Ascending aorta (tissue), 2 donors: ENCODE measurements at places on chromosomes 13 and 19. TPM values are rescaled to one million over a fixed set of nuclear protein-coding genes. Genes with fewer than 3 reads are reported as not detected.

ATP1A3 gene
- total RNA-seq: 1.1 TPM

STOML3 gene
- total RNA-seq: not detected

ZNF575 gene
- total RNA-seq: not detected

ZNF181 gene
- 1.9 TPM for total RNA-seq

KLF1 gene
- total RNA-seq: not detected

SMIM44 gene
- total RNA-seq: not detected

CPB2 gene
- total RNA-seq: not detected

RNASEH2B gene
- 60.5 TPM for total RNA-seq

CYP2S1 gene
- not detected for total RNA-seq

NKPD1 gene
- not detected for total RNA-seq

GPR12 gene
- not detected for total RNA-seq

TEX26 gene
- not detected for total RNA-seq

ADGRL1 gene
- total RNA-seq: 26.0 TPM

GSX1 gene
- total RNA-seq: not detected

CERS1 gene
- total RNA-seq: not detected

ABHD8 gene
- 32.2 TPM for total RNA-seq

ZNF66 gene
- 0.32 TPM for total RNA-seq

LRG1 gene
- total RNA-seq: 3.3 TPM

- H3K27me3 ChIP-seq: no peaks in the 10 kb centered on the region
- H3K4me1 ChIP-seq: no peaks in the 10 kb centered on the region
- H3K27ac ChIP-seq: no peak overlapping the region
- DNase-seq: no peak
- H3K4me3 ChIP-seq: no peak overlapping the region
These were observed 26.4 kb downstream of the ELAVL1 start for GRCh38 chr19:7979011-7979410.

- H3K4me3 ChIP-seq: peak within 1 kb of the TSS; percentile 87
- H3K4me1 ChIP-seq: peaks cover 4% of the 10 kb centered on the region
- peak within 1 kb of the TSS; percentile 74 for H3K27ac ChIP-seq
- H3K36me3 ChIP-seq: peaks cover 14% of the 10 kb centered on the region
These were observed at the start of gene UBL5 for GRCh38 chr19:9827289-9828238. Gene UBL5 (plus strand): TSS chr19:9827918. CDS start chr19:9828338, 420 bp downstream.

DNA sequence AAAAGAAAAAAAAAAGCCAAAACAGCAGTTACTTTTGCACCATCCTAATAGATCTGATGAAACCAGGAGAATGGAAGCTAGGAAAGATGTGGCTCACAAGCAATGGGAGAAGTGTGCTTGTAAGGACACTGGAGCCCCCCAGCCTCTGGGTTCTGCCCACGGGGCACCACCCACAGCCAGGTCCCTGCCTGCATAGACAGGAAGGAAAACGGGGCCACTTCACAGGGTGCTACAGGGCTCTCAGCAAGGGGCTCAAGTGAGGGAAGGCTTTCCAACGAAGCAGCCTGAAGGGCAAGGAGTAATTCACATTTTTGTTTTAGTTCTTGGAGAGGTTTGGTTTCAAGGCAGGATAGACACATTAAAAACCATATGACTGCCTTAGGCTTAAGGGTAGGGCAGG lies 42.7 kb downstream of the BRD4 start:
- peak overlapping the region; percentile 1 for H3K27ac ChIP-seq
- no peaks in the 10 kb centered on the region for H3K36me3 ChIP-seq
- H3K4me3 ChIP-seq: no peak overlapping the region

GRCh38 chr13:32383836-32384618 lies 43.9 kb downstream of the N4BP2L1 start:
- H3K36me3 ChIP-seq: no peaks in the 10 kb centered on the region
- H3K4me3 ChIP-seq: no peak overlapping the region
- no peaks in the 10 kb centered on the region for H3K4me1 ChIP-seq
- H3K27ac ChIP-seq: no peak overlapping the region
- DNase-seq: no peak

DNA sequence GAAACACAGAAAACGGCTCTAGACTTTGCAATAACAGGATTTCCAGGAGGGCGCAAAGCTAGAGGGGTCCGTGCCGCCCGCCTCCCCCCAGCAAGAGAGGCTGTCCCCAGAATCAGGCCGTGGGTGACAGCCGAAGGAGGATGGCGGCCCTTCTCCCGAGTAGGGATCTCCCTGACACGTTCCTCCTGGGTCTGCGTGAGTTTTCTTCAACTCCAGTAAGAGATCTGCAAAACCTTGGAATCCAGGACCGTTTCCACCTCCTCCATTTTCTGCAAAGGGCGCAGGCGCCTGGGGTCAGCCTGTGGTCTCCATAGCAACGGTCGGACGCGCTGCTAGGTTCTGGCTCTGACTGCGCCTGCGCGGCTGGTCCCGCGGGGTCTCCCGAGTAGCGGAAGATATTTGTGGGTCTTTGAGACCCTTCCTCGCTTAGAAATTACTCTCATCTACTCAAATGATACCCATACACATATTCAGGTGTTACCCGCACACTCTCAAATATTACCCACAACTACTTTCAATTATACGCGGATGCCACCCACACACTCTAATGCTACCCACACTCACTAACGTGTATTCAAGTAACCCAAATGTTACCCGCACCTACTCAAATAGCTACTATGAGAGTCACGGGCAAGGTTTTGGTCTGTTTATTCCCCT lies 2.1 kb downstream of the PNMA8C start:
- peaks cover 11% of the 10 kb centered on the region for H3K4me1 ChIP-seq
- H3K27ac ChIP-seq: peak overlapping the region; percentile 59
- no peaks in the 10 kb centered on the region for H3K27me3 ChIP-seq
- no peaks in the 10 kb centered on the region for H3K36me3 ChIP-seq
- H3K4me3 ChIP-seq: peak overlapping the region; percentile 73
- DNase-seq: peak; percentile 81

DNA sequence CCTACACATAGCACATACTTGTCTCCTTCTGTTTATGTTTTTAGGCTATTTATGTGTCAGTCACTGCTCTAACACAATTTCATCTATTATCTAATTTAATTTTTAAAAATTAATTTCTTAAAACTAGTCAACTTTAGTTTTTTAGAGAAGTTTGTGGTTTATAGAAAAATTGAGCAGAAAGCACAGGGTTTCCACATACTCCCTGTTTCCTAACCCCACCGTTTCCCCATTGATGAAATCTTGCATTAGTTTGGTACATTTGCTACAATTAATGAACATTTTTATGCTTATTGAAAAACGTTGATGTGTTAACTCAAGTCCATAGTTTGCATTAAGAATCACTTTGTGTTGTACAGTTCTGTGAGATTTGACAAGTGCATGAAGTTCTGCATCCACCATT lies 53.5 kb downstream of the TNFSF13B start:
- no peaks in the 10 kb centered on the region for H3K27me3 ChIP-seq
- no peaks in the 10 kb centered on the region for H3K36me3 ChIP-seq
- H3K4me3 ChIP-seq: no peak overlapping the region

DNA sequence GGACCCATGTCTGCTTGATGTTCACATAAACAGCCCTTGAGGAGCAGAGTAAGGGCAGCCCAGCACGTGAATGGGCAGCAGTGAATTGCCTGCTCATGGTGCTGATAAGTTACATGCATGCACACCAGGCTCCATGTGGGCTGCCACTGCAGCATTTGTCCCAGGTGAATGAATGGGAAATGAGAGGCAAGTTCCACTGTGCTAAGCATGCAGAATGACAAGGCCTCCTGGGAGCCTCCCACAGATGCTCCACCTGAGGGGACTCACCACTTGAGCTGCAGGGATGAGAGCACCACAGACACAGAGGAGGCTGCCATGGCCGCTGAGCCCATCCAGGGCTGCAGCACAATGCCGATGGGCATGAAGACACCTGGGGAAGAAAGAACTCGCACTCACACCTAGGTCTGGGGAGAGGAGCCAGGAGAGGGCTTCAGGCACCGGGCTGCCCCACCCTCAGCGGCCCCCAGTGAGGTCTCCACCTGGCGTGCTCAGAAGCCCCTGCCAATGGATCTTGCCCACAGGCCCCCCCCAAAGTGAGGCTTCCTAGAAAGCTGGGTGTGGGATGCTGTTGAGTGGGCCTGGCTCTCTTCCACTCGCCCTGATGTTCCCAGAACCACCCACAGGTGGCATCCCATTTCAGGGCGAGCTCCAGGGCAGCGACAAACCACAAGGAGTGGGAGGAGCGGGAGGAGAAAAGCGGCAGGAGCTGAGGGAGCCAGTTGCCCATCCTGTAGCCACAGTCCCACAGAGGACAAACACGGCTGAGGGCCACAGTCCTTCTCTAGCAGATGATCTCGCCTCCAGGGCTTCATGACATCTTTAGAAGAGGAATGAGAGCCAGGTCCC lies 73.8 kb downstream of the CCDC70 start:
- H3K27ac ChIP-seq: no peak overlapping the region
- H3K36me3 ChIP-seq: no peaks in the 10 kb centered on the region
- H3K4me3 ChIP-seq: no peak overlapping the region
- no peak for DNase-seq
- no peaks in the 10 kb centered on the region for H3K27me3 ChIP-seq

DNA sequence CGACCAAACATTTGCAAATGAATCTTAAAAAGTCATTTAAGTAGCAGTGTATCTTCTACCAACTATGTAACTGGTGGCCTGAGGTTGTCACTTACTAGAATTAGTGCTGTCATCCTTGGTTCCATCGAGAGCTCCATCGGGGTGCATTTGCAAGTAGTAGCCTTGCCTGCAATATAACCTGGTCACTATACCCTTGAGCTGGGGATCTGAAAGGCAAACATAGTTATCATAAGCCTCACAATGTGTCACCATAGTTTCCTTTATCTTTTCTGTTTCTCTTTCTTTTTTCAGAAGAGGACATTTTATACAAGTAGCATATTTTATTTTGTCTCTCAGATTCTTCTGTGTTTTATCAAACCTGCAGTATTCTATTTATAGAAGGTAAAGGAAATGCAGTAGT lies 422.6 kb downstream of the ITGBL1 start:
- no peaks in the 10 kb centered on the region for H3K4me1 ChIP-seq
- no peak overlapping the region for H3K27ac ChIP-seq
- H3K36me3 ChIP-seq: no peaks in the 10 kb centered on the region
- DNase-seq: no peak

- H3K4me3 ChIP-seq: no peak overlapping the region
- H3K27me3 ChIP-seq: no peaks in the 10 kb centered on the region
- DNase-seq: no peak
- no peaks in the 10 kb centered on the region for H3K4me1 ChIP-seq
- no peaks in the 10 kb centered on the region for H3K36me3 ChIP-seq
These were observed 135.1 kb downstream of the FREM2 start for GRCh38 chr13:38821770-38822551.

DNA sequence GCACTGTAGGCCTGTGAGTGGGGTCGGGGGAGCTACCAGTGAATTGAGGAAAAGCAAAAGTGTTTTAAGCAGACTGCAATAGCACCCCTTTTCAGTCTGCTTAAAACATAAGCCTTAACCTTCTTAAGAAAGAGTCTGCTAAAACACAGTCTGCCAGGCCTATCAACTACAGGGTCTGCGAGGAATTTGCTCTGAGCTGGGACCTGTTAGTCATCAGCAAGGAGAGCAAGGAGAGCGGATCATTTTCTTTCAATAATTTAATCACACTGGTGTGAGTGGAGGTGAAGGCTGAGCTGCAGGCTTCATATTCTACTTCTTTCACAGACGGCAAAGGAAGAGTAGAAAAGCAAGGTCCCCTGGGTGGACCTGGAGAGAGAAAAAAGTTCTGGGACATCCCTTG lies 342.7 kb downstream of the ENOX1 start:
- no peaks in the 10 kb centered on the region for H3K36me3 ChIP-seq
- H3K4me1 ChIP-seq: no peaks in the 10 kb centered on the region

- peaks cover 3% of the 10 kb centered on the region for H3K4me1 ChIP-seq
- no peaks in the 10 kb centered on the region for H3K27me3 ChIP-seq
- no peaks in the 10 kb centered on the region for H3K36me3 ChIP-seq
These were observed 28.7 kb downstream of the CCDC122 start for GRCh38 chr13:43850873-43851272.

DNA sequence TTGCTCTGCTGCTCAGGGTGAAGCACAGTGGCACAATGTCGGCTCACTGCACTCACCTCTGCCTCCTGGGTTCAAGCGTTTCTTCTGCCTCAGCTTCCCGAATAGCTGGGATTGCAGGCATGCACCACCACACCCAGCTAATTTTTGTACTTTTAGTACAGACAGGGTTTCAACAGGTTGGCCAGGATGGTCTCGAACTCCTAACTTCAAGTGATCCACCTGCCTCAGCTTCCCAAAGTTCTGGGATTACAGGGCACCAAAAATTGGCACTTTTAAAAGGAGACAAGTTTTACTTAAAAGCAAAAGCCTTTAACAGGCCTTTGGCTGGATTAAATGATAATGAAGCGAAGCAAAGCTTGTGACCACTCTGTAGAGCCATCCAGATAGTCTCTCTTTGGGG lies 12.5 kb upstream of the TSHZ3 start:
- no peaks in the 10 kb centered on the region for H3K4me1 ChIP-seq
- H3K36me3 ChIP-seq: no peaks in the 10 kb centered on the region
- no peak overlapping the region for H3K4me3 ChIP-seq
- H3K27ac ChIP-seq: no peak overlapping the region
- no peak for DNase-seq
- H3K27me3 ChIP-seq: no peaks in the 10 kb centered on the region

DNA sequence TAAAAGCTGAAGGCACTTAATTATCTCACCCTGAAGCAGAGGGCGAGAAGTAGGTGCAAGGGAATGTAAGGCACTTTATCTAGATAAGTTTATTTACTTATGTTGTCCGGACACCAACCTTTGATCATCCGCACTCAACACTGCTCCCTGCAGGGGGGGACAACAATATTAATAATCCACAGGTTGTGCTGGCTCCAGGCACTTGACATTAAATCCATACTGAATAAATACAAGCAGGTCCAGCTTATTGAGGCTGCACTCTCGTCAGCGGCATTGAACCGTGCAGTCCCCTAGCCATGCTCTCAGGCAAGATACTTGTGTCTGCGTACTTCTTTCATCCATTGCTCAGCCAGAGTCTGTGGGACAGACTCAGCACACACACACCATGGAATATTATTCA lies 374.5 kb upstream of the NBEA start:
- no peaks in the 10 kb centered on the region for H3K27me3 ChIP-seq
- no peak overlapping the region for H3K27ac ChIP-seq
- no peaks in the 10 kb centered on the region for H3K4me1 ChIP-seq

DNA sequence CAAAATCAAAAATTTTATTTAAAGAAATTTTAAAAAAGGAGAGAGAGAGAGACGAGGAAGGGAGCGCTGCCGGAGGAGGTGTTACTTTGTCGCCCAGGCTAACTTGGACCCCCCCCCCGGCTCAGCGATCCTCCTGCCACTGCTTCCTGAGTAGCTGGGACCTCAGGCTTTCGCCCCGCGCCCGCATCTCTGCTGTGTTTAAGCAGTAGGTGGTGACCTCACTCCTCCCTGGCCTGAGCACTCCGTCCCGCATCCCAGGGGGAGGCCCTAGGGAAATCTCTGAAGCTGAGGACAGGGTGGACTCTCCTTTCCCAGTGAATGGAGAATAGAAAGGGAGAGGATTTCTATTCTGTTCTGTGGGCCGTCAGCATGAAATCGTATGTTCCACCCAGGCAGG lies 485 bp upstream of the ZNF845 start:
- peak overlapping the region; percentile 66 for H3K4me3 ChIP-seq
- peak; percentile 81 for DNase-seq
- no peaks in the 10 kb centered on the region for H3K27me3 ChIP-seq
- no peaks in the 10 kb centered on the region for H3K4me1 ChIP-seq
- H3K27ac ChIP-seq: peak overlapping the region; percentile 77
- peaks cover 5% of the 10 kb centered on the region for H3K36me3 ChIP-seq

- DNase-seq: no peak
- H3K4me3 ChIP-seq: no peak overlapping the region
- H3K36me3 ChIP-seq: no peaks in the 10 kb centered on the region
These were observed 1344.6 kb downstream of the OLFM4 start for GRCh38 chr13:54373211-54373610.
